ENCODE measurements at places on chromosomes 7 and 10. TPM values are rescaled to one million over a fixed set of nuclear protein-coding genes. Genes with fewer than 3 reads are reported as not detected.
A peak's percentile ranks its signal among the peaks of the same experiment; 100 is the strongest.

Gene TMEM236
- total RNA-seq, result 0.18 TPM

Gene NXPH1
- total RNA-seq, result 22.4 TPM

Gene ALOX5
- 2.0 TPM for total RNA-seq

Gene ZKSCAN5
- total RNA-seq, result 16.7 TPM

Gene KCP
- total RNA-seq, result 3.4 TPM

Gene ZCCHC24
- 18.9 TPM for total RNA-seq

Gene ACSM6
- total RNA-seq, result not detected

Gene VWA2
- total RNA-seq, result 1.1 TPM

Gene IFIT1B
- total RNA-seq, result 0.82 TPM

Gene C10orf95
- total RNA-seq, result not detected

Gene NPY
- 10.5 TPM for total RNA-seq

Gene SCART1
- 2.5 TPM for total RNA-seq

Gene MKI67
- total RNA-seq, result 13.6 TPM

Gene ERVW-1
- total RNA-seq, result not detected

Gene PNLIPRP1
- total RNA-seq, result not detected

Gene RNF32
- total RNA-seq, result 1.4 TPM

- no peak for DNase-seq
Observed at GRCh38 chr7:149475121-149476045, 14.5 kb upstream of the ZNF777 start.

- DNase-seq, result no peak
Observed at GRCh38 chr7:114917211-114917839, 4.6 kb upstream of the MDFIC start.

DNA sequence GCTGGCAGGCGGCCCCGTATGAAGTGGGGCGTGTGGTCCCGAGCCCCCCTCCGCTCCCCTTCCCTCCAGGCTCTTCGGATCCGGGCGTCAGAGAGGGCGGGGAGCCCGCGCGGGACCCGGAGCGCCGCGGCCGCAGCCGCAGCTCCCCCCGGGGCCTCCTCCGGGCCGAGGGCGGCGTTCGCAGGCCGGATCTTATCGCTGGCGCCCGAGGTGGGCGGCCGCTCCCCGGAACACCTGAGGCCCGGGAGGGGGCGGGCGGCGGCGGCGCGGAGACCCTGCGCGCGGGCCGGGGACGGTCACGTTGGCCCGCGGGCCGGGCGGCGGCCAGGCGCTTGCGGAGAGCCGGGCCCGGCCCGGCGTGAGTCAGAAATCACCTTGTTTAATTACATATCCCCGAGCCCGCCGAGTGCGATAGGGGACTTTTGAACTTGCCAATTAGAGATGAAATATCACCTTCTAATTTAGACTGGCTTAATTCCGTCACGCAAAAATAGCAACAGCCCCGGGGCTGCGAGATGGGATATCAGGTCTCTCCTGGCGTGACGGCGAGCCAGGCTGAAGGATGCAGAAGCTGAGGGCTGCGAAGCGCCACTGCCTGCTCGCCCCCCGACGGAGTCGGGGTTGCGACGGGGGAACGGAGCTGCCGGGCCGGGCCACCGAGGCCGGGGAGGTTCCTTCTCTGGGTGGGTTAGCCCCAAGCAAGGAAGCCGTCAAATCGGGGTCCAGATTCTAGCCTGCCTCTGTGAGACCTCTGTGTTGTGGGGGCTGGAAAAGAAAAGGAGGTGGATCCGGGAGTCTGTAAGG lies 43.4 kb downstream of the LDB3 start:
- DNase-seq, result peak; percentile 64

DNA sequence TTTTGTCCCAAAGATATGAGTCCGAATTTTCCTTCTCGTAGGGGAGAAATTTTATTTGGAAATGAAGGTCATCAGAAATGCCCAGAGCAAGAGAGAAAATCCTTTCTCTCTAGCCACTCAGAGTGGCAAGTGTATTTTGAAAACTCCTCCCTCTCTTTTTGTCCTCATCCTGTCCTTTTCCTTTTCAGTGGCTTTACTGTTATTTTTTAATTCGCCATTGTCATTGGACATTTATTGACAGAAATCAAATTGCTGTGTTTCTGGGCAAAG lies 39.6 kb downstream of the TET1 start:
- no peak for DNase-seq

- no peak for DNase-seq
Observed at GRCh38 chr7:154911411-154911810, 91.5 kb downstream of the PAXIP1 start.

GRCh38 chr7:28862595-28863272 lies 95.4 kb downstream of the TRIL start:
- no peak for DNase-seq

DNA sequence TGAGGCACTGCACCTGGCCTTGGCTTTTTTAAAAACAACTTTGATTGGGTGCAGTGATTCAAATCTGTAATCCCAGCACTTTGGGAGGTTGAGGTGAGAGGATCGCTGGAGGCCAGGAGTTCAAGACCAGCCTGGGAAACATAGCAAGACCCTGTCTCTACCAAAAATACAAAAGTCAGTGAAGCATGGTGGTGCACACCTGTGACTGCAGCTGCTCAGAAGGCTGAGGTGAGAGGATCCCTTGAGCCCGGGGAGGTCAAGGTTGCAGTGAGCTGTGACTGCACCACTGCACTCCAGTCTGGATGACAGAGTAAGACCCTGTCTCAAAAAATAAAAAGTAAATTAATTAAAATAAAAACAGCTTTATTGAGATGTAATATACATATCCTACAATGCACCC lies 84.9 kb downstream of the NPTX2 start:
- DNase-seq, result no peak

DNA sequence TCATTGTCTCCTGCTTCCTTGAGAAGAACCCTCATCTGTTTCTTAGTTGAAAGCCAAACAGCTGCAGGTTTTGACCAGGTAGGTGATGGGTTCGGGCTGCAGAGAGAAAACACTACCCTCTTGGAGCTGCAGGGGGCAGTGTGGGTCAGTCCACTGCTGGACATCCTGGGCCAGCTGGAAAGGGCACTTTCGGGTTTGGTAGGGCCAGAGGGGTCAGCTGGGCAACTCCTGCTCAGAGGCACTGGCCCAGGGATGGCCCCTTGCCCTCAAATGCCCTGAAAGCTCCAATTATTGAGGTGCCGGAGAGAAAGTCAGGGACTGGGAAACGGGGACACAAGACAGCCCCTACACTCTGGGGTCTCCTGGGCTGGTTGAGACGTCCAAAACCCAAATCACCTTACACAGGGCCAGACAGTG lies 90.7 kb downstream of the MKI67 start:
- DNase-seq, result no peak

DNA sequence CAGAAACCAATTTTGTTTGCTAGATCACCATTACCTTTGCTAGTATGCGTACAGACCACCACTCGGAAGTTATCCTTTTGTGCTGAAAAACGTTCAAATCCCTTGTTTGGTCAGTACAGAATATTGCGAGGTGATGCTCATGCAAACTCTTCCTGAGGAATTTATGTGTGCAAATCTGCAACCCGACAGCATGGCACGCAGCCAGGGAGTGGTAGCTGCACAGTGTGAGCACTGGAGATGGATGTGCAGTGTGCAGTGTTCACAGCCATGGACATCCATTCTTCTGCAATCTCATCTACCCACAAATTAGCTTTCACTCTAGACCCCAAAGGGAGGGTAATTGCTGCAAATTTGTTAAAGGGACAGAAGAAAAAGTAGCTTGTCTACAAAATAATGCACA lies 72.2 kb downstream of the CACUL1 start:
- DNase-seq, result no peak

GRCh38 chr10:91976317-91977051 lies 52.9 kb downstream of the BTAF1 start:
- DNase-seq, result no peak

GRCh38 chr7:41933427-41933826 lies 230.5 kb upstream of the INHBA start:
- no peak for DNase-seq

GRCh38 chr7:39509436-39509835 lies 56.8 kb upstream of the YAE1 start:
- no peak for DNase-seq

DNA sequence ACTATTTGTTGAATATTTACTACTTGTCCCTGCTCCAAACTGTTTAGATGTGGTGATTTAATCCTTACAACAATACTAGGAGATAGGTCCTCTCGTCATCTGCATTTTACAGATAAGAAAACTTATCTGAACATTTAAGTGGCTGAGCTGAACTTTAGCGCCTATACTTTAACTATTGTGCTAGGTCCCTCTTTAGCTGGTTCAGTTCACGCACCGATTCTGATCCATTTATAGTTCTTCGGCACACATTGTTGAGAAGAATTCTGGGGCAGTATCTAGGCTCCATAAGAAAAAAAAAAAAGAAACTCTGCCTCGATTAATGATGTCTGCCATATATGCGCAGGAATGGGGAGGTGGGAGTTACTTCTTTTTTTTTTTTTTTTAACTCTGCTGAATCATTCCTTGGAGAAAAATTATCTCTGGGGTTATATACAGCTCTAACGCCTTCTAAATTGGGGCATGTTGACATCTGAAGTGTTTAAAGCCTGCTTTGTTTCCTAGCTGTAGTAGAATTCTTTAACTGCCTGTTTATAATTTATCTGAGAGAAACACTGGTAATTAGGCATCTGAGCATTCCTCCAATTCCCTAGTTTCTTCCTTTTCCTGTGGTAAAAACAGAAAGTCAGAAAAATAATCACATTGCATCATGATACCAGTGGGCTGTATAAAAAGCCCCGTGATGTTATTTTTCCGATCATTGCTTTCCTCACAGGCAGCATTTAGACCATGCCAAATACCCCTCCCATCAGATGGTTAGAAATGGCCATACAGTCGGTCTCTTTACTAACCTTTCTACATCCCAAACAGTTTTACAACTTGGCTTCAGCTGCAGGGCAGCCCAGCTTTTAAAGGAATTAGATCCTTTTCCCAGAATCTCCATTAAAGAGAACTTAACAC lies 98.5 kb upstream of the KDM7A start:
- DNase-seq, result no peak

GRCh38 chr7:39168403-39169098 lies 190.8 kb downstream of the POU6F2 start:
- no peak for DNase-seq

- no peak for DNase-seq
Observed at GRCh38 chr7:70298780-70299471, 700.7 kb downstream of the AUTS2 start.

DNA sequence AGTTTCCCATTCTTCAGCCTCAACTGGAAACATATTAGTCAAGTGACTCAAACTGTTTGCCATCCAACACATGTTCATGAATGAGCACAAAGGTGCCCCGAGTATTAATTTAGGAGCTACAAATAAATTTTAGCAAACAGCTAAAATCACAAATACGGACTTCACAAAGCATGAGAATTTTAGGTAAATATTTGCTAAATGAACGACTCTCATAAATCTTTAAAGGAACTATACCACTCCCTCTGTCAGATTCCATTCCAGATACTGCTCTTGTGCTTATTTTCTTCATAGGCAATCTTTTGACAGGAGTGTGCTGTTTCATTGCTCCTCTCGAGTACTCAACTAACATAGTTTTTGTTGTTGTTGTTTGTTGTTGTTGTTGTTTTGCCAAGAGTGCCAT lies 330.9 kb downstream of the PARD3 start:
- no peak for DNase-seq

GRCh38 chr10:122207596-122207995 lies 63.5 kb upstream of the BTBD16 start:
- DNase-seq, result peak; percentile 61

DNA sequence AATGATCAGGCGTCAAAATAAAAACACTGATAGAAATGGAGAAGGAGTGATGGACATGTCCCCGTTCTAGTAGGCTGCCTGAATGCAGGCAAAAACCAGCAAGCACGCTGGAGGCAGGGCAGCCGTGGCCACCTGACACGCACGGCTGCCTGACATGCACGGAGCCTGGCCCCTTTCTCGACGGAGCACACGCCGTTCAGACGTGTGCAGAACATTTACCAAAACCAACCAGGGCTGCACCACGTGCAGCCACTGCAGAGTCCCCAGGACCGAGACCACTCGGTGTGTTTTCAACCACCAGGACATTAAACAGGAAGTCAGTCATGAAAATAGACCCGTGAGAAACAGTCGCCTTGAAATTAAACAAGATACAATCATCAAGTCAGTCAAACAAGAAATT lies 61.9 kb upstream of the NKX6-2 start:
- no peak for DNase-seq

DNA sequence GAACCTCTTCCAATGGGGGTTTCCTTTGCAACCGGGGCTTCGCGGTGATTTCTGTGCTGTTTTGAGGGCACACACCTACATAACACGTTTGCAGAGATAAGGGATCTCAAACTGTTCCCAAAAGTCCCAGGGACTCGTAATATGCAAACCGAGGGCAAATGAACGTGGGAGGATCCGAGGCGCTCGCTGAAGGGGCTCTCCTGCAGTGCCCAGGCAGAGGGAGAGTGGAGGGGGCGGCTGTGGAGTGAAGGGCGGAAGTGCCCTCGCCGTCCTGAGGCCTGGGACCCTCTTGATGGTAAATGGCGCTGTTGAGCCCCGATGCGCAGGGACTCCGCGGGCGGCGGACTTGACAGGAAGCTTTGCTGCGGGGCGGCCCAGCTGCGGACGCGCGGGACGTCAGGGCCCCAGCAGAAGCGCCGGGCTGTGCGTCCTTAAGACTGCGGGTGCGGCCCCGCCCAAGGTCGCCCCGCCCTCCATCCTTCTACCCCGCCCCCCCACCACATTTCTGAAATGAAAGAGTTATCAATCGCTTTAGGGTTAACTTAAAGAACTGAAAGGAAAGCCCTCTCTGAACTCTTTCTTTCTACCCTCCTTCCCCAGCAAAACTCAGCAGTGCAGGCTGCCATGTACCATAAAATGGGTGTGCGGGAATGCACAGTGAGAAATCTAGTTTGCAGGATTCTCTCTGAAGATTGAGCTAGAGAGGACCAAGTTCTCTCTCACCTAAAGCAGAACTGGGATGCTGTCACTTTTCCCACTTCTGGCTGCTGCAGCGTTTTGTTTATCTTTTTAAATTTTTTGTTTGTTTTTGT lies 151.8 kb upstream of the YAE1 start:
- no peak for DNase-seq
